ENCODE measurements at places on chromosomes 2 and 18.

GRCh38 chr2:82494739-82495138 is 1964.3 kb downstream of the SUCLG1 start:
- DNase-seq: no peak

DNA sequence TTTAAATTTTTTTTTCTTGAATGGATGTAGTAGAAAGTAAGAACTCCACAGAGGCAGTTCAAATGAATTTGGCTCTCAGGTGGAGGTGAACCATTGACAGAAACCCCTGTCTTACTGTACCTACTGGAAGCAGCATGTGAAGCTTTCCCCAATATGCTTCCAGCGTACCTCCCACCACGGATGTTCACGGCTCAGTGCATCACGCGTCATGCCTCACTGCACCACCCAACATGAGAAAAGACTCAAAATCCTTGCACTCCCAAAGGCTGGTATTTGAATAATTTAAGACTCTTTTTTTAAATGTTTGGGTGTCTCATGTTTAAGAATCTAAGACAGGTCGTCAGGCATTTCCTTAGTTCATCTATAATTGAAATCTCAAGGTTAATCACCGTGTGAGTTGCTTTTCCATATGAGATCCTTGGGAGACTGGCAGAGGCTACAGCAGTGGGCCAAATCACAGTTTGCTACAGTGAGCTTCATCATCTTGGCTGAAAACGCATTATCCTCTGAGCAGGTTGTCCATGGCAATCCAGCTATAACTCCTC is 846.4 kb downstream of the DCDC2C start:
- no peak for DNase-seq

GRCh38 chr2:177612659-177613058 is 220.1 kb downstream of the AGPS start:
- no peak for DNase-seq

GRCh38 chr2:176997792-176998169 is 214.8 kb upstream of the HNRNPA3 start:
- DNase-seq: no peak

- DNase-seq: peak; percentile 53
Measured at GRCh38 chr2:118388771-118389170, 300.5 kb downstream of the INSIG2 start.

DNA sequence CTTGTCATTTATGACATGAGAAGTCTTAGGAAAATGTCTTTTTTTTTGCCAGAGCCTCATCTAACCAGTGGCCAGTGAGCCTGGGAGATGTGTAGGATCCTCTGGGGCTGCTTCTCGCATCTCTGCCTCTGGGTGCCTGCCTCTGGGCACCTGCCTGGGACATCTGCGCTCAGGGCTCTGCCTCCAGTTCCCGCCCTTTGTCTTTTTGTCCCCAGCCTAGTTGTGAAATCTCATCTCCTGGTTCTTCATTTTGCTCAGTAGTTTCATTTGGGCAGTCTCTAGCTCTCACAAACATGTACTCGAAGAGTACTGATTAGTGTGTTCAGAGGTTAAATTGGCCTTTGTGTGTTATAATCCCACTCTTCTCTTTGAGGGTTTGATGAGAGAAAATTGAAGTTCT is 92.0 kb downstream of the LTBP1 start:
- no peak for DNase-seq

GRCh38 chr2:224449212-224450147 is 47.6 kb upstream of the FAM124B start:
- DNase-seq: no peak

GRCh38 chr2:176178038-176178756 is 10.3 kb upstream of the HOXD1 start:
- DNase-seq: no peak

DNA sequence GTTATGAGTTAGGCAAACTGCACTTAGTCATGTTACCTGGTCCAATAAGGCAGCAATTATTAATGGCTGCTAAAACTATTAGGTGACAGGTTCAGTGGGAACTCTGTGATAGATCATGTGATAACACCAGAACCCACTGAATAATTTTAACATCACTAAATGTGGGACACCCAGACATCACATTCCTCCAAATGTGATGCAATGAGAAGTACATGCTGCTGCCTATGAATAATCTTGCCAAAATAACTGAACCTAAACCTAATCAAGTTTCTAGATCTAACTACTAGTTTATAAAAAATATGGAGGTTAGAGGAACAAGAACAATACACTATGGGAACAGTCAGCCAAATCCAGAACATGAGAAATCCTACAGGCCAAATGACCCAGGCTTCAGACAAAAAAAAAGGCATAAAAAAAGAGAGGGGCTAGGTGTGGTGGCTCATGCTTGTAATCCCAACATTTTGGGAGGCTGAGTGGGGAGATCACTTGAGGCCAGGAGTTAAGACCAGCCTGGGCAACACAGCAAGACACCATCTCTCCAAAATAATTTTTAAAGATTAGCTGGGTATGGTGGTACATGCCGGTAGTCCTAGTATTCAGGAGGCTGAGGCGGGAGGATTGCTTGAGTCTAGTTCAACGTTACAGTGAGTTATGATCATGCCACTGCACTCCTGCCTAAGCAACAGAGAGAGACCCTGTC is 7.0 kb upstream of the ACTR2 start:
- no peak for DNase-seq

Data from HS-5 (cell line).